T1000 (cell line): ENCODE measurements at places on chromosomes 4 and X.

- DNase-seq = no peak
Measured at GRCh38 chrX:108160309-108160708, 68.7 kb downstream of the ATG4A start.

DNA sequence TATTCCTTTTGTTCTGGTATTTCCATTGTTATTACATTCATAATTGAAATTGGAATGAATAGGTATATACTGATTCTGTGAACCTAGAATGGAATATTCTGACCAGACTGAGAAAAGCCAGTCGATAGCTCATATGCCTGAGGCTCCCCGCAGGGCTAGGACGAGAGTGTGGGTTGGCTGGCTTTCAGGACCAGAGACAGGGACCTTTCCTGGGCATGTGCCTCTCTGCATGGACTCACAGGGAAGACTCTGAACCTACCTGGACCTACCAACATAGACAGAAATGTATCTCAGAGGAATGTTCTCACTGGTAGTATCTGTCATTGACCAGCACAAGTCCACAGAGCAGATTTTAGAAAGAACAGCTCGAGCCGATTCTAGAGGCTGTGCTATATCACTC is 214.6 kb downstream of the FRMPD4 start:
- no peak for DNase-seq

DNA sequence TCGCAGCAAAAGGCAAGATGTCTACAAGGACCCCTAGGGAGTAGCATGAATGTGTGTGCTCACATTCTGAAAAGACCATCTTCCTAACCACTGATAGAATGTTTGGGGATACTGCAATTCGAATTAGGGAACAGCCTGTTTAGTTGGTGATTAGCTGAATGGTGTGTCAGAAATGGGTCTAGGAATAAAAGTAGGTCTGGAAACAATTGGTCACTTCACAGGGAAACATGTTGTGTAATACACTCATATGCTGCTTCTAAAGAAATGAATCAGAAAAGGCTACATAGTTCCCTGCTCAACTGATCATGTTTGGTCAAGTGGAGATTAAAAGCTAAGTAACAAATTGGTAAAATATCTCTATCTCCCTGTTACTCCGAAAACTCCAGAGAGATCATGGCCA is 2362.4 kb upstream of the TENM3 start:
- DNase-seq = no peak

DNA sequence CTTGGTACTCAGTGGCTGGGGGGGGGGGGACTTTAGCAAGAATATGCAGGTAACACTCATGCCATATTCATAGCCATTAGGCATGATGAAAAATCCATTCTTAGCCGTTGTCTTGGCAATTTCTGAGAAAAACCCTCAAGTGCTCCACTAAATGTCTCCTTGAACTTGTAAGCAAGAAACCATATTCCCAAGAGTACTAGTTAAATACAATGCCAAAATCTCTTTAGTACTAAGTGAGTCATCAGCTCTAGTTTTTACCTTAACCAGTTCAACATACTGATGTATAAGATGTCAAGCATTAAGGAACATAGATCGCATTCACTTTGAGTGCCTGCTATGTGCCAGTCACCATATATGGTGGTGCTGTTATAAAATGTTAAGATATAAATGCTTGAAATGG is 27.5 kb downstream of the UBE2D3 start:
- DNase-seq = no peak

DNA sequence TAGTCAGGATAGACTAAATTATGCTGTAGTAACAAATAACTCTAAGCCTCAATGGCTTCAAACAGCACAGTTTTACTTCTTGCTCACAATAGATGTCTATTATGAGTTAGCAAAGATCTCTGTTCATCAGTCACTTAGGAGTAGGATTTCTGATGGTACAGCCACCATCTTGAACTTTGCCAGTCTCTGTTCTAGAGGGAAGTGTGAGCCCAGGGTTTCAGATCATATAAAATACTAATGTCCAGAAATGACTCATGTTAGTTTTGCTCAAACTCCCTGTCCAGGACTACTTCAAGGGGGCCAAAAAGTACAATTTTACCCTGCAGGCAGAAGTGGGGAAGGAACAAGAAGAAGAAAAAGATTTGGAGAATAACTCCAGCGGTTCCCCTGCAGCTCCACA is 77.1 kb upstream of the LSM6 start:
- DNase-seq = no peak

DNA sequence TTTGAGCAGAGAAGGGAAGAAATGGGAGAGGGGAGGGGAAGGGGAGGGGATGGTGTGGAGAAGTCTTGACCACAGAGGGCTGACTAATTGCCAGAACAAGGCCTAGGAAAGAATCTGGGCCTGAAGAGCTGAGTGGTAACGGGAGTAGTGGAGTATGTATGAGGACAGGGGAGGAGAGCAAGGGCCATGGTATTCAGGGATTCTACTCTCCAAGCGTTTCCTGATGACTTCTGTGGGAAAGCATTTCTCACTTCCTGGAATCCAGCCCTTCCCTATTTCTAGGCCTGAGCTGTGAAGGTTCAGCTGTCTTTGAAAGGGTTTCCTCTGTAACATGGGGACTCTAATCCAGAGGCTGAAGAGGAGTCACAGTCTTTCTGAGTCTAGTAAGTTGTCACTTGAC is 19.7 kb upstream of the SOX3 start:
- no peak for DNase-seq

DNA sequence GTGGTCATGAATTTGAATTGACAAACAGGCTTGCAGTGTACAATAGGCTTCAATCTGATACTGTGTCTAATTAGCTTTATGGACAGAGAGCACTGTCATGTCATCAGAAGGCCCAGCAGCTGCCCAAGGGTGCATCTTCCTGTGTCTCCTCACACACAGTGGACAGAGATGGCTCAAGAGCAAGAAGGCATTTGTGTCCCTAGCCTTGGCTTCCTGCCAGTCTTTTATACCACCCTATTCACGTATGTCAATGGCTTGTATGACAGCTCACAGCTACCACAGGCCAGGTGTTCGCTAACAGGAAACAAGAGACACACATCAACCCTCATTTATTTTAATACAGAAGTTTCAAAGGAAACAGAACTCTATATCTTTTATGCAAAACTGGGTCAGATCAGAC is 874.0 kb upstream of the AGA start:
- no peak for DNase-seq

GRCh38 chr4:15729910-15730533 is 27.2 kb downstream of the BST1 start:
- no peak for DNase-seq

DNA sequence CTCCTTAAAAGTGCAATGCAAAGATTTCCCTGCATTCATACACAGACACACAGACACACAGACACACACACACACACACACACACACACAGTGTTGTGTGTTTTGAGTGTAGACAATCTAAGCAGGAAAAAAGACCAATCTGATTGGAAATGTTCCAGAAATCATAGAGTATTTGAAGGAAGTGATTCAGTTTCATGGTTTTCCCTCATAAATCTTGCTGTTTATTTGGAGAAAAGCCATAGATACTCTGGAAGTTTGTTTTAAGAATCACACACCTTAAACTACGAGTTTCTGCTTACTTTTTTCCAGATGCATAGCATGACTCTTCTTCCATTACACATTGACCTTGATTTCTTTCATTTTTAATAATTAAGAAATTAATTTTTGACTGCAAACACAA is 298.5 kb upstream of the BMP3 start:
- no peak for DNase-seq
